Right kidney (tissue), 9 donors: ENCODE measurements at places on chromosomes 2 and 18.

DNA sequence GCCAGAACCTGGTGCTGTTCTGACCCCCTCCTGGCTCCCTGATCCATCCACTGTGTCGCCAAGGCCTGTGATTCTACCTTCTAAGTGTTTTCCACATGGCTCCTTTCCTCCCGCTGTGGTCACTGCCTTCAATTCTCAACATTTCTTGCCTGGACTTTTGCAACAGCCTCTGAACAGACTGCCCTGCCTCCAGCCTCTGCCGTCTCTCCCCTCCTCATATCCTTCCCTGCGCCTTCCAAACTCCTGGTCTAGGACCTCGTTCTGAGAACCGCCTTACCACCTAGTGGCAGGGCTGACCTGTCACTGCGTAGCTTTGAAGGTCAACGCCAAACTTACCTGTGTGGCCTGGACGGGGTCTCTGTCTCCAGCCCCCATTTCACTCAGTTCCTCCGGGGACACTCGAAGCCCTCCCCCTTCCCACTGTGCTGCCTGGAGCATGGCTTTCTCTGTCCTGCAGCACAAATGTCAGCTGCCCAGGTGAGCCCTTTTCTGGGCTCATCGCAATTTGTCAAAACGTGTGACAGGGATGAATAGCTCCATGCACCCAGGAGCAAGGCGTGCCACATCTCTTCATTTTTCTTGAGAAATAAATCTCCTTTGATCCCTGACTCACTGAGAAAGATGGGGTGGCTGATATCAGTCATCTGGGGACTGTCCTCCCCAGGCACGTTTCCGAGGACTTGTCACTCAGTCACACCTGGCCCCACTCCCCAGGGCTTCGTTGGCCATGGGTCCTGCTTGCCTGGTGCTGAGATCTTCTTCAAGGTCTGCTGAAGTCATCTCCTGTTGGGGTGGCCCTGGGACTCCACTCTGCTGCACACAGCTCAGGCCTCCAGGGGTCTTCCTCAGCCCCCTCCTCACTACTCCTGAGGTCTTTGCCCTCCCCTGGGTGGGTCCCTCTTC, 46.7 kb downstream of the LDLRAD4 start:
- no peak for DNase-seq

DNA sequence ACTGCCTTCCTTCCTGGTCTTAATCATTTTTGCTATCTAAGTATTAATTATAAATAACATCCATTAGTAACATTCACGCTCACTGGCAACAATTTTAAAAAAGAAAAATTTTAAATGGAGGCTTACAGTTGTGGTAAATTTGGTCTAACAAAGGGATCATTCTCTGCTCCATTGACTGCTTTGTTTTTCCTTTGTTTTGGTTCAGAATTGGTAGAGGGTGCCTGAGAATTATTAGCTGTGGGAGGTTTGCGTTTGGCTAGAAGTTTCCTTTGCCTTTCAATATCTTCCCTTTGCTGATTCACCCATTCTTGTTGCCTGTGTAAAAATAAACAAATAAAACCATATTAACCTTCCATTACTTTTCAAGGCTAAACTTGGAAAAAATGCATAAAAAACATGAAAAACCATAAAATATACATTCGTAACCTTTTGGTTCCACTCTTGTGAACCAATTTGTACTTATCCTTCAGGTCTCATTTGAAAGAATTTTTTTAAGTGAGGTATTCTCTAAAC, 114.6 kb downstream of the TLK1 start:
- no peak for DNase-seq

DNA sequence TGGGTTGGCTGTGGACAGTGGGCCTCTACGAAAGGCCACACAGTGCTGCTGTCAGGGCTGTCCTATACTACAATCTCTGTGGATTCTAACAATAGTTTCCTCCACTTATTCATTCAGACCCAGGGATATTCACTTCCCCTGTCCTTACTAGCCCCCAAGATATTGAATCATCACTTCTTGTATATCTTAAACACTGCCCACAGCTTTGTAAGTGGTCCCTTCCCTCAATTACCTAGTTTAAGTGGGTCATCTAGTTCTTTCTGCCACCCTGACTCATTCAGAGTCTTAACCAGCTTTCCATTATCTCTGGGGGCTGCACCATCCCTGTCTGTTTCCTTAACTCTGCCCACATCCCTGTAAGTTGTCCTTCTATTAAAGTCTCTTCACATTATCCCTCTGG, 69.2 kb downstream of the CD28 start:
- DNase-seq = no peak

GRCh38 chr2:121828281-121828731, 72.9 kb downstream of the TSN start:
- DNase-seq = no peak
